GDM1 (cell line): ENCODE measurements at places on chromosomes 7 and 10.

GRCh38 chr10:86389441-86390193 is 23.0 kb upstream of the GRID1 start:
- DNase-seq: no peak

DNA sequence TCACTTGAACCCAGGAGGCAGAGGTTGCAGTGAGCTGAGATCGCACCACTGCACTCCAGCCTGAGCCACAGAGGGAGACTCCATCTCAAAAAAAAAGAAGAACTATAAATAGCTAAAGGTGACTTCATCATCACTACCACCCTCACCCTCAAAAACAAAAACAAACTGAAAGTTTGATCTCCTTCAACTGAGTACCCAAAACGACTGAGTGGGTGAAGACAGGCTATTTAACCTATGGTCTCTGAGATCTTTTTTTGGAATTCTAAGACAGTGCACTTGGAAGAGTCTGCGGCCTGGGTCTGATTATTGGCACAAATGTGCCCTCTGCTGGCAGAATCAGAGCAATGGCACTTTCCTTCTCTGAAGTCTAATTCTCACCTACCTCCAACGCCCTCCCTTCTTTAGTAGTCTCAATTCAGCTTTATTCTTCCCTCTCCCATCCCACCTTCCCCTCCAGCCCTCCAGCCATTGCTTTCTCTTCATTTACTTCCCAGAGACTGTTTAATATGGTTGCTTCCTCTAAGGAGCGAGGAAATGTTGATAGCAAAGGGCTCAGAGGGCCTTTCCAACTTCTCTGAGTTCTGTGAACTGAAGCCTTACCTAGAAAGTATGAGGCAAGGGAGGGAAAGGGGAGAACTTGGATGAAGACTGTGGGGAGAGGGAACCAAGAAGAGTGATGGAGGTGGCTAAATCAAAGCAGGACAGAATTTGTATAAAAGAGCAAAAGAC is 2.9 kb upstream of the MYOZ1 start:
- DNase-seq: peak; percentile 52

DNA sequence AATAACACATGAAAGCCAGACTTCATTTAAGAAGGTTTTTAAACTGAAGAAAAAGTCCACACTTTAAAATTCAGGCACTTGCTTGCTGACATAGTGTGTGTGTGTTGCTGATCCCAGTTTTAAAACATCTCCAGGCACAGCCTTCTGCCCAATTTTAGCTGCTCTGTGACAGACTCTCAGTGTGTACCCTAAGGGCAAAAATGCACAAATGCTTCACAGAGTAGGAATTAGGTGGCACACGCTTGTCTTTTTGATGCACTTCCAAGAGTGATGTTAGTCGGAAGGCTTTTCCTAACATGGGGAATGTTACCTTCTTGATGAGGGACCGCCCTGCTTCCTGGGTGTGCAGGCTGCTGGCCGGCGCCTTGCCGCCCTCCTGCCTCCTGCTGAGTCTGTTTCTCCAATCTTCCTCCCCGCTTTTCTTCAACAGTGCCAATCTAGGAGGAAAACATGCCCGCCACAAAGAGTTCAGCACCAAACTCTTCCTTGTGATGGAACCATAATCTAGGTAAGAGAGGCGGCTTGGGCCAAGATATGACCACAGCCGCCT is 122.3 kb downstream of the SVIL start:
- no peak for DNase-seq

- DNase-seq: no peak
Measured at GRCh38 chr7:118011652-118012051, 138.4 kb upstream of the CTTNBP2 start.

DNA sequence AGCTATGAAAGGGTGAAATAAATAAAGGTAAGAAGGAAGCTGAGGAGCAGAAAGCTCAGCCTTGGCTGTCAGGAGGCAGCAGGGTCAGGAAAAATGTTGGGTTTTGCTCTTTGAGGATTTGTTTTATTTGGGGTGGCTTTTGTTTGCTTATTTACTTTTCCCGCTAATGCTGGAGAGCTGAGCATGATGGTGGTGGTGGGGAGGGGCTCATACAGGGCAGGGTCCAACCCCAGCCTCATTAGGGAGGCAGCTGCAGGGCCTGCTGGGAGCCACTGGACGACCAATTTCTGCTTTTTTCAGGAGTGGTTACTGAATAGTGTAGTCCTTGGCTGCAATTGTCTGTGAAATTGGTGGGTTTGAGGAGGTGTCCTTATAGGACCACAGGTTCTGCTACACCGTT is 36.3 kb downstream of the CCM2 start:
- DNase-seq: no peak

GRCh38 chr7:56023500-56023899 is 27.7 kb downstream of the PSPH start:
- no peak for DNase-seq

- peak; percentile 29 for DNase-seq
Measured at GRCh38 chr7:131527456-131527855, 29.0 kb downstream of the PODXL start.

- no peak for DNase-seq
Measured at GRCh38 chr7:15609287-15609686, 47.5 kb upstream of the AGMO start.

- DNase-seq: no peak
Measured at GRCh38 chr7:131352032-131352431, 24.4 kb downstream of the MKLN1 start.

- no peak for DNase-seq
Measured at GRCh38 chr7:123795917-123796316, 47.1 kb upstream of the WASL start.

GRCh38 chr7:39248692-39249090 is 271.0 kb downstream of the POU6F2 start:
- DNase-seq: no peak

GRCh38 chr10:83925133-83925532 is 214.2 kb upstream of the GHITM start:
- DNase-seq: no peak

DNA sequence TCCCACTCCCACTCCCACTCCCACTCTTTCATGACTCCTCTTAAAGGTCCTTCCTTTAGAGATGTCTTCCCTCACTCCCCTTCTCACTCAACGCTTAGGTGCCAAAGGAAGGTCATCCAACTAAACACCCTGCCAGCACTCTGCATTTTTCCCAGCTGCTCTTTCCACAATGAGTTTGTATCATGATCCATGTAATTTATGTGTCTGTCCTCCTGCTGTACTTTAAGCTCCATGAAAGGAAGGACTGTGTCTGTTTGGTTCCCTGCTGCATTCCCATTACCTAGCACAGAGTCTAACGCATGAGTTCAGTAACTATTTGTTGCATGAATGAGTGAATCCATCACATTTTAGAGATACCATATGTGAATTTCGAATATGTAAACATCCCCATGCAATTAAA is 252.7 kb downstream of the KIF20B start:
- DNase-seq: no peak

DNA sequence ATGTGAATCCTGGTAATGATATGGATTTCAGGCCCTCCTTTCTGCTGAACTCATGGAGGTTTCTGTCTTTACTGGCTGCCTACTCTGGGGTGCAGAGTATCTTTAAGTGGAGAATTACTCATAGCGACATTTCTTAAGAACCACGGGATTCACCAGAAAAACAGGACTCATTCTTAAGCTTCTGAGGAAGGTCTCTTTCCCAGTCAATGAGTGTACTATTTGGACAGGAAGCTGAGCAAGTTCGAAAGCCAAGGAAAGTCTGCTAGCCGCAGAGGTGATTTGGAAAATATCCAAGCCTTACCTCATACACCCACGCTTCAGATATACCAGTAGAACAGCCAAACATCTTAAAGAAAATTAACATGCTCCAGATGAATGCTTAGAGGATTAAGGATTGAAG is 377.6 kb upstream of the MYO3A start:
- no peak for DNase-seq

- no peak for DNase-seq
Measured at GRCh38 chr7:100570954-100571828, 2.5 kb downstream of the SAP25 start.

DNA sequence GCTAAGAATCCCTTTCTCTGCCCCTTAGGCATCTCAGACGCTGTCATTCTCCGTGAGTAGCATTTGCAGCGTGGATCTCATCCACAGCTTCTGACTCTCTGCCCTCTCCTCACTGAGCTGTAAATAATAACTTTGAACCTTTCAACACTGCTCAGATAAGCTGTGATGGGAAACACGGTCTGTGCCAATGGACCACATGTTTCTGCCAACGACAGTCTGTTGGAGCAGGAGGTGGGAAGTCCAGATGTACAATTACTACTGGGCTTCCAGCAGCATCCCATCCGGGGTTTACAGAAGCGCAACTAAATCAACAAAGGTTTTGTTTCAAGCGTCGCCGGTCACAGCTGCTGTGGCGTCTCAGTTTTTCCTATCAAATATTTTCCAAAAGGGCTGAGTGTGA is 1110.6 kb downstream of the TYW1 start:
- DNase-seq: no peak

- no peak for DNase-seq
Measured at GRCh38 chr10:109306698-109307097, 616.6 kb downstream of the XPNPEP1 start.

DNA sequence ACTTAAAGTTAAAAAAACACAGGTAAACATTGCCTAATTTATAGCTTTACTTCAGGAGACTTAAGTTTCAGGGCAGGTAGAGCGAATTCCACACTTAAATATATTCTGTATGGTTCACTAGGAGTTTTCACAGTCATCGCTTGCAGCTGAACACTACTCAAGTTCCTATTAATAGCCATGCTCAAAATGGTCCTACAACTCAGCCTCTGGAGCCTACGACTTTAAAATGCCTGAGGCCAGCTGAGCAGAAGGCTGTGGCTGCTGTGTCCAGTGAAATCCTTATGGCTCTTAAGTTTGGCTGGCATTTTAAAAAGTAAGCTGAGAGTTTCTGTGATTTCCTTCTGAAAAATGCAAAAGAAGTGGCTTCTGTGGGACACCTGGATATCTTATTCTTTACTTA is 105.4 kb upstream of the GLI3 start:
- no peak for DNase-seq

DNA sequence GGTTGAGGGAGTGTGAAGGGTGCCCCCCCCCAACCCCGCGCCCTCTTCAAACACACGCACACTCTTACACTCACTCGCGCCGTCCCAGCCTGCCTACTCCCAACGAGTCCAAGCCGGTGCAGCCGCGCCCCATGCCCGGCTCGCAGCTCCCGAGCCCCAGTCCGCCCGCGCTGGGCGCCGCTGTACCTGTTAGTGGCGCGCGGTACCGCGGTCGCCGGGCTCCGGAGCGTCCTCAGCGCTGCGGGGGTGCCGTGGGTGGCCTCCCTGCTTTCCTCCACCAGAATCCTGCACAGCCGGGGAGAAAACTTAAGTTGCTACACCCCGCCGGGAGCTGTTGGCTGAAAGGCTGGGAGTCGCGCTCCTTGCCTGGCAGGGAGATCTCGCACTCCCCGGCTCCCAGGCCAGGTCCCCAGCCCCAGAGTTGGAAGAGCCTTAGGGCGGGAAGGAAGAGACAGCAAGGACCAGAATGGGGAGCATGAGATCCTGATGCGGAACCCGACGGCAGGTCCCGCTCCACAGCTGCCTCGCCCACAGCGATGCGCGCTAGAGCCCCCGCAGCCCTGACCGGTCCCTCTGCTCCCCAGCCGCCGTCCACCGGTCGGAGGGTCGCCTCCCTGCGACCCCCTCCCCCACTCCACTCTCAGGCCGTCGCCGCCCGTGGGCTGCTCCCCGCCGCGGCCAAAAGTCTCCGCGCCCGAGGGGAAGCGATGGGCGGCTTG is 863 bp downstream of the ST8SIA6 start:
- DNase-seq: peak; percentile 51

DNA sequence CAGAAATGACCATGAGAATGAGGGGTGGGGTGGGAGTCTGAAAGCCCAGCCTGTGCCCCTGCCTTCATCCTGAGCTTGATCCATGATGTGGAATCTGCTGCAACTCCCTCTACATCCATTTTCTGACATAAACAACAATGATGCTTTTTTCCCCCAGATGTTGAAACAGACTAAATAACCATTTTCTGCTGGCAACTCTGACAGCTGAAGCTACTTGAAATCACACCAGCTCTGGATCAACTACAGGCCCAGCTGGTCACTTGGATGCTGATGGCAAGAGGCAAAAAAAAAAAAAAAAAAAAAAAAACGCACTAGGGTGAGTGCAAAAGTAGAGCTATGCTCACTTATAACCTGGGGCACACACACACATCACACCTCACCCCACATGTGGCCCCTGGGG is 74.2 kb downstream of the FAM107B start:
- DNase-seq: no peak

GRCh38 chr7:147586526-147586925 is 1004.0 kb upstream of the C7orf33 start:
- no peak for DNase-seq

DNA sequence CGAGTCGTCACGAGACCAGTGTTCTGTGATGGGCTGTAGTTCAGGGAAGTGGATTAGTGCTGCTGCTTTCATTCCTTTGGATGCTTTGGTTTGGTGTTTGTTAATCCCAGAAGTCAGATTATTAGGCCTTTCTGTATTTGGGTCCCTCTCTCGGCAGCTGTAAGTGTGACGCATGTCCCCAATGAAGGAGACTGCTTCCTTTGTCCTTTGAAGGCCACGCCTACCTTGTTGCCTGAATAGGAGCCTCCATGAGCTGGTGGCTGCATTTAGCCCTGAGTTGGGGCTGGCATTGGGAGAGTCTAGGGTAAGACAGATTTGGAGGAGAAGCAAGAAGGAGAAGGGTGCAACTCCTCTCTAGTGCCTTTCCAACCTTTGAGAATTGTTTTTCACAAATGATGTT is 34.5 kb downstream of the DOCK1 start:
- no peak for DNase-seq

DNA sequence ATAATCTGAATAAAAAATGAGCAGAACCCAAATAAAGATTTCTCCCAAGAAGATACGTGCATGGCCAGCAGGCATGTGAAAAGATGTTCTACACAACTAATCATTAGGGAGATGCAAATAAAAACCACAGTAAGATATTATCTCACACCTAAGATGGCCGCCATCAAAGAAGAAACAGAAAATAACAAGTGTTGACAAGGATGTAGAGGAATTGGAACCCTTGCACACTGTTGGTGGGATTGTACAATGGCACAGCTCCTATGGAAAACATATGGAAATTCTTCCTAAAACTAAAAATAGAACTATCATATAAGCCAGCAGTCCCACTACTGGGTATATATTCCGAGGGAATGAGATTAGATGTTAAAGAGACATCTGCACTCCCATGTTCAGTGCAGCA is 60.2 kb downstream of the R3HCC1L start:
- no peak for DNase-seq

DNA sequence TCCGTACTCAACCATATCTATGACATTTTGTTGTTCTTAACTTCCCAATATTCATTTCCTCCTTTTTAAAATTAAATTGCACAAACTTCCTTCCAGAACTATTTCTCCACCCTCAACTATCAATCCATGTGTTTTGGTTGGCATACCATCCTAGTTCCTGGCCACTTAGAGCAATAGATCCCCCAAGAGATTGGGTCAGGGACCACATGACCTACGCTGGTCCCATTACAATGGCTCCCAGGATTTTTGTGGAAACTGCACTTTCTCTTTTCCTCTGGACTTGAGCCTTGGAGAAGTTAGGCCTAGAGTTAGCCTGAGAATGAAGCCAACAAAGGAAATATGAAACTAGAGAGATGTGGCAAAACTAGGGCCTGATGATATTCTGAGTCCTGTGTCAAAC is 55.7 kb upstream of the CASD1 start:
- no peak for DNase-seq

- DNase-seq: no peak
Measured at GRCh38 chr7:805261-805660, 27.0 kb upstream of the SUN1 start.
